ENCODE measurements at places on chromosomes 3 and 15.

GRCh38 chr3:172799246-172799645 is 48.7 kb downstream of the ECT2 start:
- no peak for DNase-seq

DNA sequence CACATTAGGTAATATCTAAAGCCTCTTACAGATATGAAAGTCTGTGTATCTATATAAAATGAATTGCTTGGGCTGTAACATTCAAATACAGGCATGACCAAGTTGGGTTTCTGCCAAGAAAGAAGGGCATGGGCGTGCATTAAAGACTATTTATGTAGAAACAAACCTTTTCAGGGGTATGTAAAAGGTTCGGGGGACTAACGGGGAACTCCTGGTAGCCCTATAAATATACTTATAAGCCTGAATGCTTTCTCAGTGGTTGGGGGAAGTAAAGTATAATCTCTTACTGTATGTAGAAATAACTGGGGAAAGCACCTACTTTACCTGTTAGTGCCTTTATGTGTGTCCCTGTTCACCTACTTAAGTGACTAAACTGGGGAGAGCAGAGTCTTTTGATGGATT is 154.5 kb upstream of the TBL1XR1 start:
- no peak for DNase-seq

DNA sequence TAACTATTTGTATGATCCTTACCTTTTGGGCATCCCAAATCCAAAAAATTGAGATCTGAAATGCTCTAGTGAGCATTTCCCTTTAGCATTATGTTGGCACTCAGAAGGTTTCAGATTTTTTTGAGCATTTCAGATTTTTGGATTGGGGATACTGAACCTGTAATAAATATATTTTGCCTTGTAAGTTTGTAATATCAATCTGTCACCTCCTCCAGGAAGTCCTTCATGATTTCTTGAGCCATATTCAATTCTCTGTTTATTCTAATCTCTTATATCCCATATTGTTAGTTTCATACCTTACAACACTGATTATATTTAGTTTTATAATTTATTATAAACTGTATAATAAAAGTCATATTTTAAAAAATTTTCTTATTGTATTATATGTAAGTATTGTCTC is 215.2 kb downstream of the BBX start:
- DNase-seq, result no peak

GRCh38 chr15:28281876-28282275 is 40.1 kb downstream of the HERC2 start:
- no peak for DNase-seq

- DNase-seq, result no peak
These were observed 69.6 kb upstream of the STRIT1 start for GRCh38 chr3:155362808-155363689.

DNA sequence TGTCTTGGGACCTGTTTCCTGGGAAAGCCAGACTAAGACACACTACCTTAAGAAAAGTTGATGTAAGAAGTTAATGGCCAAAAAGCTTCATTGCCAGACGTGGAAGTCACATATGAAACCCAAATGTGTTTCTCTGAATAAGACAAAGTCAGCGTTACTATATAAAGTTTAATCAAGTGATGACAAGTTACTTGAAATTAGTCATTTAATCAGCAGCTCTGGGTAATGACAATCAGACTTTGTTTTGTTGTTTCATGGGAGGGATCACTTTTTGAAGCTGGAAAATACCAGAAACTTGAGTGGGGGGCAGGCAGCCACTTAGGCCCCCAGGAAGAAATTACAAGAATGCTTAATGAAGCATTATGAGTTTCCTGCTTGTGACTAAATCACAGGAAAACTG is 218.6 kb downstream of the PTPRG start:
- DNase-seq, result no peak

GRCh38 chr3:39330824-39331223 is 1.3 kb downstream of the CCR8 start:
- DNase-seq, result no peak

- no peak for DNase-seq
These were observed 540 bp downstream of the CCDC80 start for GRCh38 chr3:112640276-112640929.

- DNase-seq, result no peak
These were observed 62.7 kb upstream of the DNAJC19 start for GRCh38 chr3:181052256-181052655.

DNA sequence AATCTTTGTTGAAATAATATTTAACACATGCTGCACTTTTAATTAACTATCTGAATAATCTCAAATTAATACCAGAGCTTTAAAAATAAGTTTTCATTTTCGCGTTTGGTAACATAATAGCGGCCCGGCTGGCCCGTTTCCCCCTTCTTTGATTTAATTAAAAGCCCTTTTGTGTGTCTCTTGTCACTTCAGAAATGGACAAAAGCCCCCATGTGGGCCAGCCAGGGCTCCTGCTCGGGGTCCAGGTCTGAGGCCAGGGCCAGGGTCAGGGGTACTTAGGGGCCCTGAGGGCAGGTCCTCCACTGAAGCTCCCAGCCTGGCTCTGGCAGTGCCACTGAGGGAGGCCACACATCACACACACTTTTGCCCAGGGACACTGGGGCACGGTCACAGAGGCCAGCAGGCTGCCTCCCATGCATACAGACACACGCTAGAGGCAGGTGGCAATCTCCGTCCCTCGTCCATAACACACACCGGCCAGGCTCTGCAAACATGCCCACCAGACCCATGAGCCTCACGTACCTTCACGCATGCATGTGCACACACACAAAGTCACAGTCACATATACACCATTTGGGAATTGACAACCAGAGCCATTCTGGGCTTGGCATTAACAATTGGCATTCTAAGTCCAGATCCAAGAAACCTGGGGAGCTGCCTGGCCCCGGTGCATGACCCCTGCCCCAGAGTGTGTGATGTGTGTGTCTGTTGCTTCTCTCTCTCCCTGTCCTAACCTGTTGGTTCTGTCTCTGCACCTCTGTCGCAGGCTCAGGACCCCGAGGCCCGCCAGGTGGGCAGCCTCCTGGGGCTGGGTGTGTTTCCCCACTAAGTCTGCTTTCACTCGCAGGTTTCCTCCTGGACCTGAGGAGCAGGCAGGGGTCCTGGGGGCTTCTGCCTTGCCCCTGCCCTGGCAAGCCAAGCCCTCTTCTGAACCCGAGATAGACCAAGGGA is 38.5 kb downstream of the DNAJB8 start:
- DNase-seq, result no peak

DNA sequence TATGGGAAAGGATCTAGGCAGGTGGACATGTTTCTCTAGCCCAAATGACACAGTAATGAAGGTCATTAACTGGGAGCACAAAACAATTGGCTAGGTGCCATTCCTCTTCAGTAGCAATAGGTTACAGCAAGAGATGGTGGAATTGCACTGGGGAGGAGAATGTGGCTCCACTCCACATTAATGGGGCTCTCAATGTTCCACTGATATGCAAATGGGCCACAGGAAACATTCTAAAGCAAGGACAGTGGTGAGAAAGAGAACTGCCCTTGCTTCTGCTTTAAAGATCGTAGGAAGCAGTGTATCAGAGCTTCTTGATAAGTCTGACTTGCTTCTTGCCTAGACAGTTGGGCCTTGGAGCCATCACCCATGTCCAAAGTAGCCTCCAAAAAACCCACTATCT is 271.4 kb upstream of the PPP2R3A start:
- DNase-seq, result no peak

DNA sequence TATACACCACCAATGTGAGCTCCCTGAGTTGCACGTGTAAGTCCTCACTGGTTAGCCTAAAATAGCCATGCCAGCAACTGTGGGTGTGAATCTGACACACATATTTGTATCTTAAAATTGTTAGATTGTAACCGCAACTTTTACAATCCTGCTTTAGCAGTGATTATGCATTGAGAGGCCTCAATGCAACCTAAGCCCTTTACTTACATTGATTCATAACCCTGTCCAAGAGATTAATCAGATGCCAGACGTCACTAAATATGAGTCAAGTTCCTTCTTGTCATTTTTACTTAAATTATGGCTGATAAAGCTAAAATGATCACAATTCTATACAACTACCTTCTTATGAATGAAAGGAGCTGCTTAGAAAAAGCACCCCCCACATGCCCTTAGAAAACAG is 46.9 kb downstream of the IL17RD start:
- DNase-seq, result no peak

GRCh38 chr15:39948817-39949216 is 14.9 kb downstream of the EIF2AK4 start:
- DNase-seq, result no peak

DNA sequence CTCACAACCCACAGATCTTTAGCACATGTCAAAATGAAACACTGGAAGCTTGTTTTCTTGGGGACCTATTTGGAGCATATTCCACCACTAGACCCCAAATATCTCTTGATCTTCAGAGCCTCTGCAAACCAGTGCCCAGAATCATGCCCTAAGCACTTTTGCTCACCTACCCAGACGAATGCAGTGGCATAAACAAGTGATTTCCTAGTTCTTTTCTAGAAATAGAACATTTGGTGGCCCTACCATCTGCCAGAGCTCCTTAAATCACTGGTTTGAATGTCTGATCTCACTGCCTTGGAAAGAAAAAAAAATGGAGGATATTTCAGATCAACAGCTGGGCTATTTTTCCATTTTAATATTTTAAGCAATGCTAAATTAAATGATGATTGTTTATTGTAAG is 5.3 kb downstream of the ZIC4 start:
- DNase-seq, result no peak

Data from stimulated activated CD8-positive, alpha-beta memory T cell treated with anti-CD3 and anti-CD28 coated beads, Interleukin-15, amount 100 ng/mL, for 4 hours (primary cell).